HCT116 (cell line): ENCODE measurements at places on chromosomes 1 and 21. TPM values are rescaled to one million over a fixed set of nuclear protein-coding genes. Genes with fewer than 3 reads are reported as not detected.
A peak's percentile ranks its signal among the peaks of the same experiment; 100 is the strongest.

DNA sequence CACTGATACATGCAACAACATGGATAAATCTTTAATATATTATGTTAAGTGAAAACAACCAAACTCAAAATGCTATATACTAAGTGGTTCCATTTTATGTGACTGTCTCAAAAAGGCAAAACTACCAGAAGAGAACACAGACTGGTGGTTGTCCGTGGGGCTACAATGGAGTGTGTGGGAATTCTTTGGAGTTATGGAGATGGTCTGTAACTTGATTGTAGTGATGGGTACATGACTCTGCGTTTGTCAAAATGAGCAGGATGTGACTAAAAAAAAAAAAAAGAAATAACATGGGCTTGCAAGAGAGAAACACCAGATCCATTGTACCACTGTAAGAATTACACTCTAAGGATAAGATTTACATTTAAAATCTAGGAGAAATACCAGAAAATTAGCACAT, 52.2 kb upstream of the KIAA1614 start:
- DNase-seq = no peak

GRCh38 chr21:44350773-44351481, 2.5 kb upstream of the TRPM2 start:
- DNase-seq = no peak

Gene LAMB3
- total RNA-seq = 70.2 TPM

DNA sequence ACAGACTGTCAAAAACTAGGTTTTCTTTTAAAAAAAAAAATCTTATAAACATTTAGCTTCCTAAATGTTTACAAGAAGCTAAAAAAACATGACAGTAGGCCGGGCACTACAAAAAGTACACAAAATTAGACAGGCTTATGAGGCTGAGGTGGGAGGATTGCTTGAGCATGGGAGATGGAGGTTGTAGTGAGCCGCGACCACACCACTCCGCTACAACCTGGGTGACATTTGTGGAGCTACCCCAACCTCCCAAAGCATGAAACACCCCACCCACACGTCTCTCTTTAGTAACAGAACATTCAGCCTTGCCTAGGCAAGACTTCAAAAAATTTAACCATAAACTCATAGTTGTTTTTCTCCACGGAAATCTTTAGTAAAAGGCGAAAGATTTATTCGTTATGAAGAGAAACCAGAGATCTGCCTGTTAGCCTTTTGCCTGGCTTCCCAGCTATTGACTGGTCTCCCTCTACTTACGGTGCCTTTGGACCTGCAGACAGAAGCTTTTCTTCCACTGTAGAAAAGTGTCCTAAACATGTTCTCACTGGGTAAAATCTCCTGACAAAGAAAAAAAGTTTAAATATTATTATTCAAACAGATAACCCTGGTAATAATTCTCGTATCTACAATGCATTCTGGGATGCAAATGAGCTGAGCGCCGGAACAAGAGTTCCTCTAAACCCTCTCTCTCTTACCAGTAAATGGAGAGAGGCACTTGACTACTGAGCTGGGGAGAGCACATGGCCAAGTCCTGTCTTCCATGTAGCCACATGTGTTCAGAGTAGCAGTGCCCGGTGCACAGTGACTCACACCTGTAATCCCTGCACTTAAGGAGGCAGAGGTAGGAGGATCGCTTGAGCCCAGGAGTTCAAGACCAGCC, 9.2 kb downstream of the RNU5D-1 start:
- peak; percentile 99 for DNase-seq

DNA sequence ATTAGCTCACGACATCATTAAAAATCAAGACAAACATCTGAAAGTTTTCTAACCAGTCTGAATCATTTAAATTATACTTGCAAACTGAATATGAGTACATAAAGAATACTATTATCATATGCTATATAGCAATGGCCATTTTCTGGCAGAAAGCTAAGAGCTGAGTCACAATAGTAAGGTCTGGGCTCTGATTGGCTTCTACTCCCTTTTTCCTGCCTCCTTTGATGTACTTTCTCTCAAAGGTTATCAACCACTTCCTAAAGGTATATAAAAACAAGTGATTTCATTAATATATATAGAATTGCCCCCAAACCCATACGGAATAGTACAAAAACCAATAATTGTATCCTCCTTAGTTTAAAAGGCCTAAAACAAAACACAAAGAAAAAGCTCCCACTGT, 7.0 kb downstream of the KCNA3 start:
- no peak for DNase-seq

Gene BMP8B
- 9.5 TPM for total RNA-seq

DNA sequence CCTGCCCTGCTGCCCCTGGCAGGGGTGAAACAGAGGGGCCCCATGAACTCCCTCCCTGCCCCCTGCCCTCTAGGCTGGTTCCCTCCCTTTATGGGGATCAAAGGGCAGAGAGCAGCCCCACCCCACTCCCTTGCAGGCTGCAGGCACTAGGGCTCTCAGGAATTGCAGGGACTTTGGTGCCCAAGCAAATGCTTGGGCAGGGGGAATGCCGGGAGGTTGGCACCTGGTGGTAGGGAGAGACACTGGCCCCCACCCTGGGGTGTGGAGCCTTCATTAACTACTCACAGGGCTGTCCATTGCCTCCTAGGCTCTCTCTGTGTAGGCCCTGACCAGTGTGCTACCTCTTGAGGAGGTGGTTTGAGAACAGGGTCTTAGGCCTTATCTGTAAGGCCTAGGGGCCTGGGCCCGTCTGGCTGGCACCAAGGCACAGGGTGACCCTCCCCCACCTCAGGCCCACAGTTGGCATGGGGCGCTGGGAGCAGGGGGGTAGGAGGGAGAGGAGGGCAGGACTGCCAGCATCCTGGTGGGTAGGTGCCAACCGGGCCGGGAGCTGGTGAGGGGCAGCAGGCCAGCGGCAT, 4.7 kb downstream of the ZBTB7B start:
- no peak for DNase-seq

- peak; percentile 38 for DNase-seq
Observed at GRCh38 chr1:43885279-43885801, 48.3 kb upstream of the ARTN start.

DNA sequence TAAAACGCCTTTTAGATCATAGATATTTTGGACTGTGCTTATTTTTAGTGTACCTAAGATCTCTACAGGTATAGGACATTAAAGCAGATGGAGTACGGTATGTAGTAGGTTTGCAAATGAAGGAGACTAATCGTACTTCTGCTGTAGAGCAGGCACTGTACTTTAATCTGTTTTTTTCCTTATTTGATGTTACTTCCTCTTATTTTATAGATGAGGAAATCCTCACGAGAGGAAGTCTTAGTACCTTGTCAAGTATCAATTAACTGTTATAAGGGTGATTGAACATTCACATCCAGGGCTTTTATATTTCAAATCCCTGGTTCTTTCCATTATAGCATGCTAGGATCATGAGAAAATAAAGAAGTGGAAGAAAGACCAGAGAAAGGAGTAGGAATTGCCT, 41.1 kb downstream of the CACHD1 start:
- no peak for DNase-seq

Gene RAB7B
- 0.22 TPM for total RNA-seq

Gene MANEAL
- total RNA-seq = 17.3 TPM

Gene RGS13
- total RNA-seq = not detected

Gene COL24A1
- not detected for total RNA-seq

DNA sequence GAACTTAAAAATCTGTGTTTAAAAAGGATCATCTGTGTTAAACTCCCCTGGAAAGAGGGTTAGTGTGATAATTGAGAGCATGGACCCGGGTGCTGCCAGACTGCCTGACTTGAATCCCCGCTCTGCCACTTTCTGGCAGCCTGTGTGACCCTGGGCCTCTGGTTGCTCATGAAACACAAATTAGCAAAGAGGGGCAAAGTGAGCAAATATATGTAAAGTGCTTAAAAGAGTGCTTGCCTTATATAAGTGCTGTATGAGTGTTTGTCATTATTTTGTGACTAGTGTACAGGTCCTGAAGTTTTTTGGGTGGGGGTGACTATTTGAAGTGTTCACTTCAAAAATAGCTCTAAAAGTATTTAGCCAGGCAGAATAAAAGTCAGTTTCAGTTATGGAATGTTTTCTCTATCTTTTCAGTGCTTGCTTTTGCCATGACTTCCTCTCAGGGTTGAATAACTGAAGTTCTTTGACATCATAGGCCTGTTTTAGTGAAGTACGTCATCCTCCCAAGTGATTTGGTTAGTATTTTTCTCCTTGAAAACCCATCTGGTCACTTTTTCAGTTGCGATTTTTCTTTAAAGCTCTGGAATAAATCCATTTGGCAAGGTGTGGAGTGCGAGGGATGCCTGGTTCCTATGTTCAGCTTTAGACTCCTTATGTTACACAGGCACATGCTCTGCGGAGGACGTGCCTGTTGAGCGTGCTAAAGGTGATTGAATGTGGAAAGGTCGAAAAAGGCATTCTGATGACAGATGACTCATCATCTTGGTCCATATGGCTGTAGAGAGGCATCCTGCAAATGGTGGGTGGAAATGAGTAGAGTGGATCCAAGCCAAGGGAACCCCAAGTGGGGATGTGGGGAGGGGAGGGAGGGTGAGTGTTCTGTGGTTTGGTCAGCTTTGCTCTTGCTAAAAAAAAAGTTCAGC, 47.8 kb downstream of the AK4 start:
- no peak for DNase-seq

DNA sequence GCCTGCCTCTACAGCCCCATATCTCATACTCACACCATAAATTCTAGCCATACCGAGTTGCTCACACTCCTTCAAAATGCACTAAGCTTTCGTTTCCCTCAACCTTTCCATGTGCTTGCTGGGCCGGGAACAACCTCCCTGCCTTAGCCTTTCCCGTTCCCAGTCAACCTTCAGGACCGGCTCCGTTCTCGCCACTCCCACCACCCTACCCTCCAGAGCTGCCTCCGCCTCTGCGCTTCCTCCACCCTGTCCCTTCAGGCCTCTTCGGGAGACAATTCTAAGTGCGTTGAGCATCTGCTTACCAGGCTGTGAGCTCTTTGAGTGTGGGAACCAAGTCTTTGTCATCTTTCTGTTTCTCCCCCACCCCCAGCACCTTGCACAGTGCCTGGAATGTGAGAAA, 31.6 kb downstream of the KCNN3 start:
- DNase-seq = no peak

Gene ASTN1
- 0.42 TPM for total RNA-seq

GRCh38 chr1:16017461-16018303, at the start of gene HSPB7:
Gene HSPB7, minus strand, starts transcription at chr1:16018043. Its CDS starts 80 bp downstream, at chr1:16017963.
- DNase-seq = no peak

Gene LAX1
- total RNA-seq = 0.12 TPM

DNA sequence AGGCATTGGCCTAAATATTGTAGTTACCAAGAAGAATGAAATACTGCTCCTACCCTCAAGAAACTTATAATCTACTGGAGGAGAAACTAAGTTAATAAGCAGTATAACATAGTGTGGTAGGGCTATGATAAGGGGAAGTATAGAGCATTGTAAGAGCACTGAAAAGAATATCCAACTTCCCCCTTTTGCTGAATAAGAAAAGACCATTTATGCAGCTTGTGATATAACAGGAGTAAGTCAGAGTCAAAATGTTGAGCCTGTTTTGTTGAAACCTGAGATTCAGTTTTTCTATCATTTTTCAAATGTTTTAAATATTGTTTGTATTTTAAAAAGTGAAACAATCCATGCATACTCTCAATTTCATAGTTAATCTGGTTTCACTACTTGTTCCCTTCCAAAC, 48.3 kb upstream of the FCRL4 start:
- no peak for DNase-seq

Gene SLAMF8
- total RNA-seq = not detected

Gene SELP
- total RNA-seq = not detected

- no peak for DNase-seq
Observed at GRCh38 chr1:62732331-62732730, 44.1 kb upstream of the DOCK7 start.

Gene HES5
- not detected for total RNA-seq

GRCh38 chr21:26013970-26014369, 156.6 kb downstream of the APP start:
- DNase-seq = no peak

- peak; percentile 33 for DNase-seq
Observed at GRCh38 chr1:18907021-18907916, 4.9 kb upstream of the ALDH4A1 start.

Gene TTC13
- total RNA-seq = 12.3 TPM

DNA sequence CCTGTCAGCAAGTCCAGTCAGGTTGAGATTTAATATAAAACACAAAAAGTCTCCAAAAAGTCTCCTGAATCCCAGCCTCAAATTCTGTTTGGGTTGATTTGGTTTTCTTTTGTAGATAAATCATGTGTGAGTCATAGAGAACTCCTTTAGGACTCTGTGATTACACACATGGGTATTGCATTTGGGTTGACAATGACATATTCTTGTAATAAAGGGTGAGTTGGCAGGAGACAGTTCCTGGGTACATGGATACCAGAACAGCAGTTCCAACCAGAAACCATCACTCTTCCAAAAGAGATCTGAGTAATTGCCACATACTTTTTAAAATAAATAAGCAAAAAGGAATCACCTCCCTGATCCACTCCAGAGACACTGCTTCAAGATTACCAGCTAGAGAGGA, 8.9 kb downstream of the CR2 start:
- DNase-seq = no peak

GRCh38 chr1:62621907-62622306, 24.6 kb downstream of the ANGPTL3 start:
- peak; percentile 8 for DNase-seq

DNA sequence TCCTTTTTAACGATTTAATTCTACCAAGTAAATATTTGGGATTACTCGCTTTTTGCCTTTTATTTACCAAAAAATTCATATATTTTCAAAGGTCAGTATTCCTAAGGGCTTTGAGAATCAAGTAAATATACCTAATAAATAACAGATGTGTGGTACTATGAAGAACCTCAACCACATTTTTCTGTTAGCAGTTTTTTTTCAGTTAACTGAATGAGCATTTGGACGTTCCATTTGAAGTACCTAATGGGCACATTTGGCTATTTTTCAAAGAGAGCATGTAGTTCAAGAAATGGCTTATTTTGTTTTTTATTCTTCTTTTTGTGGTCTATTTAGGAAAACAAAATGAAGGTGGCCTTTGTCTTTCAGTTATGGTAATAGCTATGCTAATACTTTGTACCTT, 253.0 kb downstream of the GPR52 start:
- no peak for DNase-seq

Gene GJA8
- not detected for total RNA-seq

DNA sequence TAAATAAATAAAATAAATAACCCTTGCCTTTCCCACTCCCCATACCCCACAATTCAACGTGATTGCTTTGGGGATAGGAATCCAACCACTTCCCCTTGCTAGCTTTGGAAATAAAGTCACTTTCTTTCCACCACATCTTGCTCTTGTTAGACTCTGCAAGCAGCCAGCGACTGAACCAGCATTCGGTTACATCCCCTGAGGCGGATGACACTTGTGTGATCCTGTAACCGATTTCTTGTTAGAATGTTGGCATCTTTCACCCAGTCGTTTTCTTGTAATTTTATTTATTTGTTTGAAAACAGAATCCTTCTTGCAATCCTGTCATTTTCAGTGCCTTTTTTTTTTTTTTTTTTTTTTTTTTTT, 1.6 kb upstream of the IFNGR2 start:
- no peak for DNase-seq

Gene LRRC42
- total RNA-seq = 62.5 TPM

Gene FBXO28
- total RNA-seq = 37.0 TPM

GRCh38 chr21:15112858-15113257, 48.1 kb upstream of the NRIP1 start:
- no peak for DNase-seq

Gene XCL1
- total RNA-seq = not detected
